PC-3 (cell line): ENCODE measurements at places on chromosomes 2 and 18. TPM values are rescaled to one million over a fixed set of nuclear protein-coding genes. Genes with fewer than 3 reads are reported as not detected.
A peak's percentile ranks its signal among the peaks of the same experiment; 100 is the strongest.

- peak; percentile 25 for DNase-seq
These were observed 16.9 kb upstream of the DAPL1 start for GRCh38 chr2:158778243-158778642.

Gene BOLL
- not detected in 2 replicates for total RNA-seq

Gene LRP2
- not detected in 2 replicates for total RNA-seq

DNA sequence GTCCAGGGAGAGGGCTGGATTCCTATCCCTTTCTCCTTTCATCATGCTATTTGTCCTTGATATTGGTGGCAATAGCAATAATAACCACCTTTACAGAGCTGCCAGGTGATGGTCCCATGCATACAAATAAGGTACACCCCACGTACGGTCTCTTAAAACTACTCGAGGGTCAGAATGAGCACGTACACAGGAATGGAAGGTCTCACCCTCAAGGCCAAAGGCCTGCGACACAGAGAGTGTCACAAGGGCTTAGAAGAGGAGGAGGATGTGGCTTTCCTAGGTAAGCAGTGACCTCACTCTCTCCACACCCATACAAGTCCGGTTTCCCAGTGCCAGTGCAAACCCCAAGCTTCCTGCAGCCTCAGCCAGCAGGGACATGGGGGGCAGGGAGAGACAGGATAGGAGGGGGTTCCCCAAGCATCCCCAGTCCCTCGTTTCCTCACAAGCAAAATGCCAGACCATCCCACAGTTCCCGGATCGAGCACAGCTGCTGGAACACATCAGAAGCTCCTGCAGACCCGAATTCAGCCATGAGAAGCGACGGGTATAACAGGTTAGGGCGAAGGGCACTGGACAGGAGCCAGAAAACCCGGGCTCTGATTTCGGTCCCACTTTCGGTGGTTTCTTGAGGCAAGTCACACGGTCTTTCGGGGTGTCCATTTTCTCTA is 49.2 kb downstream of the PLB1 start:
- peak; percentile 24 for DNase-seq

DNA sequence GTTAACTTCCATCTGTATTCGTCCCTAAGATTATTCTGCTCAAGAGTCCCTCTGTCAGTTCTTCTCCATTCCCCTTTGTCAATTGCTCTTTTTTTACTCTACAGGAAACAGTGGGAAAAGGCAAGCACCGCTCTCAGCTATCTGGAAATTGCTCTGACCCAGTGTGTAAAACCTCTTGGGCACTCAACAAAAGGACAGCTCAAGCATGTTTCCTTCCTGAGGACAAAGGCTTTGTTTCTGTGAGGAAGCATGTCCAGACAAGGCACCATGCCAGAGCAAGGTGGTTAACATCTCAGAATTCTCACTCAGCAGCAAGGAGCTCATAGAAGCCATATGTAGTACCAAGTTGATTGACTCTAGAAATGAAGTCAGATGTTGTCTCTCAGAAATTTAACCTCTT is 735.6 kb downstream of the TSN start:
- DNase-seq: no peak

Gene APOB
- total RNA-seq: not detected in 2 replicates

GRCh38 chr2:20534913-20535801 is 88.3 kb downstream of the RHOB start:
- DNase-seq: no peak

Gene ZNF892
- total RNA-seq: not detected in 2 replicates

Gene OLA1
- 154 and 182 TPM in 2 replicates for total RNA-seq

- DNase-seq: peak; percentile 78
These were observed 78.0 kb downstream of the TMEM182 start for GRCh38 chr2:102839668-102840388.

- peak; percentile 15 for DNase-seq
These were observed 107.7 kb upstream of the ATP8B1 start for GRCh38 chr18:57910817-57911216.

GRCh38 chr2:25065768-25066167 is 23.9 kb downstream of the EFR3B start:
- DNase-seq: no peak

GRCh38 chr2:225064362-225064761 is 22.1 kb upstream of the DOCK10 start:
- no peak for DNase-seq

DNA sequence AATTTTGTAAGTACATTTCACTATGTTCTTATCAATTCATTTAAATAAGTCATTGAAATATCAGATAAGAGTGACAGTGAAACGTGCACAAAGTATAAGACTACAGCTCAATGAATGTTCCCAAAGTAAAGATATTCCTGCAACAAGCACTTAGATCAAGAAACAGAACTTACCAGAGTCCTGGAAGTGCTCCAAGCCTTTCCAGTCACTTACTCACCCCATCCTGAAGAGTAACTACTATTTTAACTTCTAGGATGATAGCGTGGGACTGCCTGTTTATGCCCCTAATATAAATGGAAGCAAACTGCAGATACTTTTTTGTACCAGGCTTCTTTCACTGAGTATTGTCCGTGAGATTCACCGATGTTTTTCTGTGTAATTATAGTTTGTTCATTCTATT is 768.9 kb downstream of the SLC4A3 start:
- peak; percentile 9 for DNase-seq

- no peak for DNase-seq
These were observed 57.4 kb downstream of the CYP26B1 start for GRCh38 chr2:72090271-72090720.

Gene MPHOSPH10
- 26.4 and 28.0 TPM in 2 replicates for total RNA-seq

- DNase-seq: peak; percentile 94
These were observed 214.4 kb upstream of the DSEL start for GRCh38 chr18:67730886-67731285.

DNA sequence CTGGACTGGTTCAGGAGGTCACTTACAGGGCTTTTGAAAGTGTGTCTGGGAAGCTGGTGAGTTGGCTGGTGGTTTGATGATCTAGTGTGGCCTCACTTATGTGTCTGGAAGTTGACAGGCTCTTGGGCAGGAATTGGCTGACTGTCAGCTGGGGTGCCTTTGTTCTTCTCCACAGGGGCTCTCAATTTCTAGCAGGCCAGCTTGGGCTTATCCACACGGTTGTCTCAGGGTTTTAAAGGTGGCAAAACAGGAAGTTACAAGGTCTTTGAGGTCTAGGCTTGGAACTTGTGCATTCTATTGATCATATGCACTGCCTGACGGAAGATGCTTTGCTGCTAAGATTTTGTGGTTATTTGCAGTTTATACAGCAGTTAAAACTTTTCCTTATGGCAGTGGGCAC is 52.0 kb upstream of the CELF4 start:
- DNase-seq: no peak

DNA sequence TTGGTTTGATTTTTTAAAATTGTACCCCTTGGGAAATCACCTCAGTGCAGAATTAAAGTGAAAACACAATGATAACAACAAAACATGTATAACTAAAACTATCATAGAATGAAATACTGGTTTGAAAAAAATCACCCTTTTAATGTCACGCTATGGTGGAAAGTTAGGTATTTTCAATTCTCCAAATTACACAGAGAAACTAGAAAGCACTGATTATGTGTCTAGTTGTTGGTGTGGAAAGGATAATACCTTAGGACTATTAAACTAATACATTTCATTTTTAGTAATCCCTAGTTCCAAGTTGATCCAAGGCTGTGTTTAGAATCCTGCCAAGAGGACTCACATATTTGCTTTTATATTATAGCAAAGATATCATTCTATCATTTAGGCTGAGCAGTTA is 71.2 kb downstream of the NUP35 start:
- DNase-seq: no peak

DNA sequence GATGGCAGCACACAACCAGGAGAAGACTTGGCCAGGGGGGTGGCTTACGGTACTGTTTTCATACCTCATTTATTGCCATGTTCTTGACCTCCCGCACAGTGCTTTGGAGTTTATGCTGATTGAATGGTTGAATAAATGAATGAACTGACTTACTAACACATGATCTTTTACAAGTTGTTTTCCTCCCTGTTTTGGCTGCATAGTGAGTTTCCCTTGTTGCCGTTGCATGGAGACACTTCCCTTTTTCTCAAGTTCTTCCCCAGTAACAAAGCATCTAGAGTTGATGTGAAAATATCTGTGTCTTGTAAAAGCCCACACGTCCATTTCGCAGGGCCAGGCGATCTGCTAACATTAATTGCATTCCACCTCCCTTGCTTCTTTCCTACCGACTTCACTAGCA is 35.7 kb upstream of the RAB1A start:
- no peak for DNase-seq

- no peak for DNase-seq
These were observed 213.3 kb downstream of the ACKR3 start for GRCh38 chr2:236782938-236783337.

GRCh38 chr18:6652098-6652497 is 77.4 kb upstream of the ARHGAP28 start:
- no peak for DNase-seq

DNA sequence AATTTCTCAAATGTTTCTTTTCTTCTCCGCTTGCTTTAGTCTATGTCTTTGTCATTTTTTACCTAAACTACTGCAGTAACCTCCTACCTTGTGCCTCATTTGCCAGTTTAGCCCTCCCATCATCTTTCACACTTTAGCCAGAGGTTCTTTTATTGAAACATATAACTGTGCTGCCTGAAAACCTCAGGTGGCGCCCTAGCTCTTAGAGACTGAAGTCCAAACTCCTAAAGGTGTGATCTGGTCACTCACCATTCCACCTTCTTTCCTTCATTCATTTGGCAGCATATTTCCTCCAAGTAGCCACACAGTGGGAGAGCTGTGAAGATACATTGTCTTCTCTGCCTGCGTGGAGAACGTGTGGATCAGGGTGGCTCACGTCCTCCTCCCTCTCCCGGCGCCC is 98.2 kb upstream of the MAPRE2 start:
- DNase-seq: no peak

DNA sequence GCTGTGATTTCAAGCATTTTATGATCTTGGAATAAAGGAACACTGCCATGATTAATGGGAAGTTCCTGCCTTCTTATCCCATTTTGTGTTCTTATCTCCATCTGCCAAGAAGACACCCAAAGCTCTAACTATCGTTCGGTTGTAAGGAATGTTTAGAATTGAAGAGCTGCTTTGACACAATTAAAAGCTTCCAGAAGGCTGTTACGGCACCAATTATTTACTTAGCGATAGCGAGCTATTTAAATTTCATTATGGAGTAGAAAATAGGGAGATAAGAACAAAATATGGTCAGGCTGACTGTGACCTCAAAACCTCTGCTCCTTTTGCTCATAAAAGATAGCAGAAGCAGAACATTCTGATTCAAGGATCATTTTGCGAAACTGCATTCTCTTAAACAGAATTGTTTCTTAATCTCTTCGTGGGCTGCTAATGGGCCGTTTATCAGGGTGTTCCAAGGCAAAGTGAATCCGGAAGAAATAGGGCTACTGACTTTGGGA is 101.6 kb downstream of the SLC4A3 start:
- DNase-seq: no peak

- DNase-seq: no peak
These were observed 2.0 kb upstream of the ITGA6 start for GRCh38 chr2:172425336-172425735.

- no peak for DNase-seq
These were observed 32.9 kb downstream of the CD28 start for GRCh38 chr2:203739351-203739750.

DNA sequence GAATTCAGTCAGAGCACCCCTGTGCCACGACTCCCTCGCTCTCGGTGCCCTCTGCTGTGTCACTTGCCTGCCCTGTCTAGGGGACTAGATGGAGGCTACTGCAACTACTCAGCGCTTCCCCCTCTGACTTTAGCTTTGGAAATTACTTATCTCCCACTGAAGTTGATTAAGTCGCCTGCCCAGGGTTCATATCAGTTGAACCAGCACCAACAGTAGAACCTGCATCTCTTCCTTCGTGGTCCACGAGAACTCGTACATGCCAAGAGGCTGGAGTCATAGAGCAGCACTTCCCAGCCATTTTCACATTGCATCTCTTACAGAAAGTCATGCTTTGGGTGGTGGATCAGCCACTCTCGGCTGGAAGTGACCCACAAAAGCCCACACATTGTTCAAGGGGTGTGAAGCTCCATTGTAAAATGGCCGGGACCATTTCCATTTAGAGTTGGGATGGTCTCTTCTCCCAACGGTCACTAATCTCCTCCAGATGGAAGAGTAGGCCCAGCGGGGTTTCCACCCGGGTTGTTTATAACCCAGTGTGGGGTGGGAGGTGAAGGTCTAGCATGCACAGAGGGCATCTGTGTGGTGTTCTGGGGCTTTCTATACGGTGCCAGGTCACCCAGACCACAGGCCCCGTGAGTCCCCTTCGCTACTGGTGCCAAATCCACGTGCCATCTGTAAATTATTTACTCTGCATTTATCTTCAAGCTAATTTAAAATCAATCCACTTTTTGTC is 38.0 kb downstream of the STEAP3 start:
- no peak for DNase-seq

- DNase-seq: no peak
These were observed 5.8 kb upstream of the D2HGDH start for GRCh38 chr2:241728627-241729026.

DNA sequence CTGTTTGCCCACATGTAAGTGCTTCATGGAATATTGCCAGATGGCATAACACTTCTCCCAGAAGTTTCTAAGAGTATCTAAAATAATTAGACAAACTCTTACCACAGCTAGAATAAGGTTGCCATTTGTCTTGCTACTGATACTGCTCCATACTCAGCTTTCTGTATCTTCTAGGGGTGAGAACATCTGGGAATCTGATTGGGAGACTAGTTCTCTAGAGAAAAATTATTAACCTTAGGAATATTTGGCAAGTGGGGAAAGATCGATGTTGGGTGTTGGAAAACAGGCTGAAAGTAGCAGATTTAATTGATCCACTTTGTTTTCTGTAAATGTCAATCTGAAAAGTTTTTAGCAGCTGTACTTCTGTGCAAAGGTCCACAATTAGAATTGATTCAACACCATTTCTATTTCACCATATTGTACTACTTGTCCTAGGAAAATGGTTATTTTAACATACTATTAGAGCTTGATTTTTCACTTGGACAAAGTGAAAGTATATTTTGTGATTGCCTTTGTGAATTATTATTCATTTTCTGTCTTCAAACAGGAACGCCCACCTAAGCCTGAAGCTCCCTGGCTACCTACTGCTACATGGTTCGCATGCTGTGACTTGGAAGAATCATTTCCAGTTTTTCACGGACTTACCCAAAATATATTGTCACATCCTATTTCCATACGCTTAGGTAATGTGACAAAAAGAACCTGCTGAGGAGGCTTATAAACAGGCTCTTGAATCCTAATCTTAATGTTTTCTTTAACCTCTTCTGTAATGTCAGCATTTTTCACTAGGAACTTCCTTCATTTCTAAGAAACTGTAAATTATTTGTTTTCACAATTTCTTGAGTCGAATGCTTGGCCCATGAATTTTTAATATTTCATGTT is 147.7 kb downstream of the TRABD2A start:
- DNase-seq: no peak

GRCh38 chr2:45895241-45895861 is 243.9 kb downstream of the PRKCE start:
- no peak for DNase-seq

- DNase-seq: no peak
These were observed 291.6 kb downstream of the PLCL1 start for GRCh38 chr2:198096002-198096401.

DNA sequence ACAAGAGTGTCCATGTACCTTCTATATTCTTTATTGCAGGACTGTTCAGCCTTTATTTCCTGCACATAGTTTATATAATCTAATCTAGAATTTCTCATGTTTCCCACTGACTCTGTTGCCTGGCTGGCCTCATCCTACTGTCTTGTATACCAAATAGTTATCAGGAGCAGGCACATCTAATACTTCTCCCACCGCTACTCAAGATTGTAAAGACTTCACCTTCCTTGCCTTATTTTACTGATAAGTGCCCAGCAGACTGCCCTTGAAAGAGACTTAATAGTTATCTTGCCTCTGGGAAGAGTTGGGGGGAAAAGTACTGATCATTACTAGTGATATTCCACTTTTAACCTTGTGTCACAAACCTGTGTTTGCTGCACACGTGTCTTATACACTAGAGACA is 26.1 kb upstream of the AAK1 start:
- no peak for DNase-seq
